Osteoblast (primary cell): ENCODE measurements at places on chromosomes 3 and 15. TPM values are rescaled to one million over a fixed set of nuclear protein-coding genes. Genes with fewer than 3 reads are reported as not detected.
A peak's percentile ranks its signal among the peaks of the same experiment; 100 is the strongest.

DNA sequence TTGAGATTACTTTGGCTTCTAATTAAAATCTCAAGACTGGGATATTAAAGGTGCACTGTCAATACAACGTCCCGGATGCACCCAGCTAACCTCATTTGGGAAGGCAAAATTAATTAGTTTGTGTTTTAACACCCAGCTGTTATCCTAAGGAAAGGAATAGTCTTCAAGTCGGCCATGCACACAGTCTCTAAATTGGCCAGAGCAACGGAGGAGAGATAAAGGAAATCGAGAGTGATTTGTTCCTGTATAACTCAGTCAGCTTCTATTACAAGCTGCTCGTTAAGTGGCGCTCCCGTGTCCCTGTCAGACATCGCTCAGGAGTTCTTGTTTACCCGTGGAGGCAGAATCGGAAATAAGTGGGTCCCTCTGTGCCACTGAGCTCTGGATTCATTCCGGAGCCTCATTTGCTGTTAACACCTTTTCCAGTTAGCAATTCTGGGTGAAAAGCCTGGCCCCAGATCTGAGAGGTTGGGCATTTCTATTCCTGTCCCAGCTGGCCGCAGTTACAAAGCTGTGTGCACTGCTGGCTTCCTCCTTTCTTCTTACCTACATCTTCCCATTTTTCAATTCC, 63.9 kb downstream of the ST8SIA2 start:
- DNase-seq, result no peak

- DNase-seq, result no peak
Observed at GRCh38 chr3:154015307-154015706, 105.9 kb upstream of the ARHGEF26 start.

DNA sequence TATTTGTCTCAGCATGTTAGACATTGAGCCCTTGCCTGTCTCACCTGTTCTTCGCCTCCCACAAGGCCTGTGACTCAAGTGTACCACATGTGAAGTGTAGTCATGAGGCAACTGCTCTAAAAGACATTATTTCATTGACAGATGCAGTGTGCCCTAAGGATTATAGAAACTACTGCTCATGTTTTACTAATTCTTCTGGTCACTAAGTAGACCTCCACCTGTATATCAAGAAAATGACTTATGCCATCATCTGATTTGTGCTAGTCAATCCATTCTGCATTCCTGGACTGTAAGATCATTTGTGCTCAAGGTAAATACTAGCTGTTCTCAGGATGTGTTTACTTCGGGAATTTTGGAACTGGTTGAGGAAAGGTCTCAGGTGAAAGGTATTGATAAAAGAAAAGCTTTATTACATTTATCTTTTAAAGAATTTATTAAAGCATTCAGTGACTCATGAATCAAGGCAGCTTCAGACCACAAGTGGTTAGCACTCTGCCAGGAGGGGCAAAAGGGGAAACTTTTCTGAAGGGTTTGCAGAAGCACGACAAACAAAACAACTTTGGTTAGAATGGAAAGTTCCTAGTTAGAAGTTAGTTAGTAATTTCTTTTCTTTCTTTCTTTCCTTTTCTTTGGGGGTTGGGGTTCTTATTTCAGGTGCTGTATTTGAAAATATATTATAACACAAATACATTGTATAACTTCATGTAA, 465.3 kb upstream of the CBLB start:
- DNase-seq, result no peak

- no peak for DNase-seq
Observed at GRCh38 chr3:163878396-163878795, 1199.9 kb downstream of the SI start.

DNA sequence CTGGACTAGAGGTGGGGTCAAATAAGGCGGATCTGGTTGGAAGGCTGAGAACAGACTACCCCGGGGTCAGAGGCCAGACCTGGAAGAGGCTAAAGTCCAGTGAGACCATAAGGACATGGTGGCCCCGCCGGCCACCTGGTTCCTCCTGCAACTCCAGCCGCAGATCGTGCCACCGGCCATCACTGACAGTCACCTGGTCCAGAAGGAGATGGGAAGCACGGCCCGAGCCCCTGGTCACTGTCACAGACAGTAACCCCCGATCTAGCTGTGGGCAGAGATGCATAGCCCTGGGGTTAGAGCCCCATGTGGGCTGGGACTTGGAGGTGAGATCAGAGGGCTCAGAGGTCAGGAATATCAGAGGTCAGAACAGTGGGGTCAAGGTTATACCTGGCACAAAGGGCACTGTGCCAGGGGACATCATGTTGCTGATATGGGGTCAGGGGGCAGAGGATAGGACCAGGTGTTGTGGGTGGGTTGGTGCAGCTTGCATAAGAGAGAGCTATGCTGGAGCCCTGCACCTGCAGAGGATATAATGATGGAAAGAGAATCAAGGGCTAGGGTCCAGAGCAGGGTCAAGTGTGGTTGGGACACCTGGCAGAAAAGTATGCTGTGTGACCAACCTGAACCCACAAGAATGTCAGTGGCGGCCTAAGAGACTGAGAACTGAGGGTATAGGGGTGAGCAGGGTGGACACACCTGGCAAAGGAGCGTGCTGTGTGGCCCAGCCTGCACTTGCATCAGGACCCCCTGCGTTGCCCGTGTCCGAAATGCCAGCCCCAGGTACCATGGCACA, 9.6 kb downstream of the CELSR3 start:
- no peak for DNase-seq

GRCh38 chr15:53197426-53197839, 407.3 kb upstream of the ONECUT1 start:
- peak; percentile 64 for DNase-seq

DNA sequence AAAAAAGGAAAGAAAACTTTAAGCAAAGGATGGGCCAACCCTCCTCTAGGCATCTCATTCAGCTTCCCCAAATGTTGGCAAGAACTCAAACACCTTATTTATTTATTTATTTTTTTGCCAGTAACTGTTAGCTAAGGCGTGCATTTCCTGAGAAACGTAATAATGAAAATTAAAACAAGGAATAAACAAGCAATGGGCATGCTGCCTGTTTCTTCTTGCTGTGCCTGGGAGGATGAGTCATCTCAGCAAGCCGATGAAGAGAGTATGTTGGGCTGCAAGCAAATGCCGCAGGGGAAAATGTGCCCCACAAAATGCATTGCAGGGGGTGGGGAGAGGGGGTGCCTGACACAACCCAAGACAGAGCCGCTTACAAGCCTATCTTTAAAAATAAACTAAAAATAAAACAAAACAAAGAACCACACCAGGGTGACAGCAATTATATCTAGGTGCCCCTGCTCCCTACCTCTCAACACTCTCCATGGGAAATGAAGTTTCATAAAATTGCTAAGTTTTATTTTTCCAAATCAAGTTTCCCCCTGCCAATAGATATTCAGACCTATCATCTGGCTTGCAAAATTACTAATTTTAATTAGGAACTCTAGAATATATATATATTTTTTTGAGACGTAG, 40.3 kb downstream of the EIF4E3 start:
- DNase-seq, result peak; percentile 91

DNA sequence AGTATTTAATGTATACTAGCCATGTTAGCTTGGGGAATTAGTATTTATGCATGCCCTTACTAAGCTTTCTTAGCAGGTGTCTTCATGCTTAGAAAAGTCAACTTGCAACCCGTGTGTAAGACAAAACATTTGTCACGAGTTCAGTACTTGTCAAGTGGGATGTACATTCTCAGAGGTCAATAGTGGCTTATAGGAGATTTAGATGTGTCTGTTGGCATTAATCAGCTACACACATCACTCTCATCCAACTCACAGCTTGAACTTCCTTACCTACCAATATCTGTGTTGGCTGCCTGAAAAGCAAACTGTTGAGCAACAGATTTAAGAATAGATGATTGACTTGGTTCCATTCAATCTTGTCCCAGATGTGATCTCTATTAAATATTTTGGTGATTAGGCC, 109.5 kb downstream of the ROBO2 start:
- no peak for DNase-seq

DNA sequence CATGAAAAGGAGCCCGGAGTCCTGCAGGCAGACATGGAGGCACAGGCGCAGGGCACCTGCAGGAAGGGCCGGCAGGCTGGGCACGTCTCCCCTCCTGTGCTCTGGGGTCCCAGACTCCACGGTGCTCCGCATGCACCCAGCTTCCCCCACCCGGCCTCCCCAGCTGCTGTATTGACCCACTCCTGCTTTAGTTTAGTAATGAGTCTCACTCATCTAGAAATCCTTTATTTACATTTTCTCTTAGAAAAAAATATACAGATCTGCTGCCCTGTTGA, 8.5 kb downstream of the MESP2 start:
- DNase-seq, result no peak

DNA sequence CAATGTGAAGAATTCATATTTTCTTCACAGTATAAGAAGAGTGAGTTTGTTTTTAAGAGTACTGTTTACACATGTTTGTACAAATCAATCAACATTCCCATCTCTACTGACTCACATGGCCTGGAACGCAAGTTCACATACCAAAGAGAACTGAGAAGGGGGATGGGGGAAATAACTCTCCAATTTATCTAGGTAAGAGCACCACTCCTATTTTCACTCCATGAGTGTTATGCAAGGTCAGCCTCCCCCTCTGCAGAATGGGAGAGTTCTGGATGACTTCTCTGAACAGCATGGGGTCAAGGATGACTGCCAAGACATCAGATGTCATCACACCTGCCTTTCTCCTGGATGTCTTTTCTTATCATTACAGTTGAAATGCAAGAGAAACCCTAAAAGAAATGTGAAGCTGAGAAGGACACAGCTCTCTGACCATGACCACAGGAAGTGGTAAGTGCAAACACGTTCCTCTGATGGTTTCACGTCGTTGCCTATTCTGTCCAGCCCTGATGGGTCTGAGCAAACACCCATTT, 95.2 kb downstream of the SEMA6D start:
- DNase-seq, result no peak

DNA sequence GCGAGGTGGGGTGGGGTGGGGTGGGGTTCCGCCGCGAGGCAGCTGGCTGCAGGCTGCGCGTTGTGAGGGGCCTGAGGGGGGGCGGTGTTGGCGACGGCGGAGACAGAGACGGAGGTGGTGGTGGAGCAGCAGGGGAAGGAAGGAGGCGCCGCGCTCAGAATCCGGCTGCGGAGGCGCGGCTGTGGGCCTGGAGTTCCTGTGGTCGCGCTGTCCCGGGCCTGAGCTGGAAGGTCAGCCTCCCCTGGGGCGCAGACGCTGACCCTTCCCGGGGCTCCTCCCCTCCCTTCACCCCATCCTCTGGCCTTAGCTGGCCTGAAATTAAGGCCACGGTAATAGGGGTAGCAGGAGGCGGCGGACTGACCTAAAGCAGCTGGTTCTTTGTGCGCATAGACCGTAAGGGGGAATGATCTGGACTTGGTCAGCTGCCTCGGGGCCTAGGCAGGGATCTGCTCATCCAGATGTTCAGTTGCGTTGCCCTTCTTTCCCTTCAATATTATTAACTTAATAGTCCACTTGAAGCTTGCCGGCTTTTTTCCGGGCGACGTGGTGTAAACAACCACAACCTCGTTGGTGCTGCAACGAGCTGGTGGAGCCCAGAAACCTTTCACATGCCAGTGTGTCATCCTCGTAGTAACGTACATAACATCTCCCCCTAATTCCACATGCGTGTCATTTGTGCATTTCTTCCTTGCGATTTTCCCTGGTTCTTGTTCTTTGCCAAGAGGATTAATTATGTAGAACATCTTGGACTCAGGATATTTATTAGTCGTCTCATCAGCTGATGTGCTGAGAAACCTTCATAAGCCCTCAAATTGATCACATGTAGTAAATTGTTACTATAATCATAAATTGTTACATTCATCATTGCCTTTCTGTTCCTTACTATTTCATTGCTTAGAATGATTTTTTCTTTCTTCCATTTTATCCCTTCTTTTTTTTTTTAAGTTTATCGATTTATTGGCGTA, 626 bp downstream of the SEC62 start:
- peak; percentile 61 for DNase-seq

- DNase-seq, result peak; percentile 25
Observed at GRCh38 chr15:82539691-82540054, 584 bp downstream of the RPS17 start.

GRCh38 chr3:126983653-126984390, 907 bp downstream of the PLXNA1 start:
- peak; percentile 96 for DNase-seq

DNA sequence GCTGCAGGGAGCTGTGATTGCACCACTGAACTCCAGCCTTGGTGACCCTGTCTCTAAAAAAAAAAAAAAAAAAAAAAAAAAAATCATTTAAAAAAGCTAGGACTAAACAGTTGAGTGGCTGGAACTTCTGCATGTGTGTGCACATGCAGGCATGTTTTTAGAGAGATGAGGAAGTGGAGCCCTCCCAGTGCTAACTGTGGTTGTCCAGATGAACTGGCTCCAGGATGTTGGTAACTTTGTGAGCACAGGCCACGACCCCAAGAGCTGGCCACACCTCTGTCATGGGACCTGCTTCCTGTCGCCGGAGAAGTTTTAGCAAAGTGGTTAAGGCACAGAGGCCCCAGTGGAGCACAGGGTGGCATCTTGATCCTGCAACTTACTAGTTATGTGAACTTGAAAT, 27.0 kb downstream of the CHCHD6 start:
- DNase-seq, result no peak

DNA sequence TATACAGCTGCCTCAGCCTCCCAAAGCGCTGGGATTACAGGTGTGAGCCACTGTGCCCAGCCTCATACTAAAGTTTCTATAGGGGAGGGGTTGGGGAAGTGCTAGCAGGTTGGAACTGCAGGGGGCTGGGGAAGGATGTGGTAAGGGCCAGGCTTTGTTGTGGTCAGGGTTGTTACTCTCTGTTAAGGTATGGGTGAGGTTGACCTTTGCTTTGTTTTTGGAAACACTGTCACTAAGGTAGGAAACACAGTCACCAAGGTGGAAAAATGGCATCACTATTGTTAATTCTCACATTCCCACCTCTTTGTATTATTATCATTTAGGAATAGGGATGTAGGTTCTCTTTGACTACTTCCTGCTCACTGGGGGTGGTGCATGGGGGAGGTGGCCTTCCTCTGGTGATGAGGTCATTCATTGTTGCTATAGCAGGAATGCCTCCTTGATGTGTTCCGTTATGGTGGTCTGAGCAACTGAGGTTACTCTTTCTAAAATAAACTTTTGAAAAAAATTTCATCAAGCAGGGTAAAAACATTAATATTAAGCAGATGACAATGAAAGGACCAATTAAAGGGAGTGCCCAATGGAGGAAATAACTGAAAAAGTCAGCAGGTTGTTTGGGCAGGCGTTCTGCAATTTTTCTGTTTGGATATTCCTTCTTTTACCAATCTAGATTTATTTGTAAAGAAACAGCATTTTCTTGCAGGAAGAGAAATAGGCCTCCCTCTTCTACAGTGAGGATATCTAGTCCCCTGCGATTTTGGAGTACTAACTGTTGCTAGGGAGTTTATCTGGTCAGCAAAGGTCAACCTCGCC, 150.5 kb downstream of the WDR76 start:
- no peak for DNase-seq

- DNase-seq, result no peak
Observed at GRCh38 chr3:4462369-4463040, 4.6 kb downstream of the SUMF1 start.

The RBMS3 gene
- total RNA-seq, result 80.4 and 81.1 TPM in 2 replicates

The GNAT1 gene
- total RNA-seq, result not detected in 2 replicates

The LRTM1 gene
- total RNA-seq, result not detected in 2 replicates

The ANKRD63 gene
- total RNA-seq, result not detected in 2 replicates

The EPHA3 gene
- 10.9 and 12.7 TPM in 2 replicates for total RNA-seq

The BSN gene
- under 0.01 and 0.29 TPM in 2 replicates for total RNA-seq
